ENCODE measurements at places on chromosomes 11 and 22.

GRCh38 chr11:12454782-12455181 lies 77.4 kb downstream of the PARVA start:
- no peak for DNase-seq

- no peak for DNase-seq
Measured at GRCh38 chr22:39431216-39431801, 25.5 kb upstream of the MGAT3 start.

DNA sequence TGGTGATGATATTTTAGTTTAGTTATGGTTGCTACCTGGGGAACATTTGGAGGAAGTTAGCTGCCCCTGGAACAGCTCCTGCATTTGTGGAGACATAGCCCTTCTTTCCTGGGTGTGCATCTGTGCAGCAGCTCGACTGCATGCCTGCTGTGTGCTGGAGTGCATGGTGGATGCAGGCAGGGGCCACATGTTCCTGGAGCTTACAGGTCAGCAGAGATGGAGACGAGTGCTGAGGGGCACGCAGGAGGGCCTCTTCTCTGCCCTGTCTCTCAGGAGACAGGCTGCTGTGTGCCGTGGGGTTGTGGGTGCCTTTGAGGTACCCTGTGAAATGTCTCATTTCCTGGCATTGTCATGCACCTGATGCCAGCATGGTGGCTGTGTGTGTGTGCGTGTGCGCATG lies 87.5 kb downstream of the TBC1D22A start:
- no peak for DNase-seq

- DNase-seq = no peak
Measured at GRCh38 chr11:32023370-32024305, 67.2 kb upstream of the RCN1 start.

DNA sequence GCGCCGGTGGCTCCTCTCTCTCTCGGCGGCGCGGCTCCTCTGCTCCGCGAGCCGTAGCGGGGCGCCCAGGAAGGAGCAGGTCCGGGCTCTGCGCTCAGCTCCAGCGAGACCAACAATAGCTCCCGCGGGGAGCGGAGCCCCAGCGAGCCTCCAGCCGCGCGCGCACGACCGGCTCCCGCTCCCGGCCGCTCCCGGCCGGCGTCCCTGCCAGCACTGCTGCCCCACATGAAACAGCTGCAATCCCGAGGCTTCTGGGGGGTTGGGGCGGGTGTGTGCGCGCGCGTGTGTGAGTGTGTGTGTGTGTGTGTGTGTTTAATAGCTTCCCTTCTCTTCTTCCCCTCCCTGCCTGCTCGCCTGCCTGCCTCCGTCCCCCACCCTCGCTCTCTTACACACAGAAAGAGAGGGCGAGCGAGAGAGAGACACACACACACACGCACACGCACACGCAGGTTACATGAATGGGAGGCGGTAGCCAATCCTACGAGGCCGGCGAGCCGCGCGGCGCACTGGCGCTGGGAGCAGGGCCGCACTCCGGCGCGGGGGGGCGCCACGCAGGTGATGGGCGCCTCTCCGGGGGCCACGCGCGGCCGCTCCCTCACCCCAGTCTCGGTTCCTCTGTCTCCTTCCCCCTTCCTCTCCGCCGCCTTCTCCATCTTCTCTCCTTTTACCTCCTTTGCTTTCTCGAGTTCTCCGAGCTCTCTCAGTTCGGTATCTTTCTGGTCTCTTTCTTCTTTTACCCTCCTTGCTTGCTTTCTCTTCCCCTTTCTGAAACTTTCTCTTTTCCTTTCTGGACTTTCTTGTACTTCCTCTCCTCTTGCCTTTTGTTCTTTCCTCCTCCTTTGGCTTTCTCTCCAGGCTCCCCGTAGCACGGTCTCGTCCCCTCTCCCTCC lies at the start of gene TENM4:
TENM4 (minus strand) TSS at position 460 of the 890 bp plus-strand sequence. CDS start 371,086 bp downstream, outside the sequence.
- DNase-seq = peak; percentile 1

DNA sequence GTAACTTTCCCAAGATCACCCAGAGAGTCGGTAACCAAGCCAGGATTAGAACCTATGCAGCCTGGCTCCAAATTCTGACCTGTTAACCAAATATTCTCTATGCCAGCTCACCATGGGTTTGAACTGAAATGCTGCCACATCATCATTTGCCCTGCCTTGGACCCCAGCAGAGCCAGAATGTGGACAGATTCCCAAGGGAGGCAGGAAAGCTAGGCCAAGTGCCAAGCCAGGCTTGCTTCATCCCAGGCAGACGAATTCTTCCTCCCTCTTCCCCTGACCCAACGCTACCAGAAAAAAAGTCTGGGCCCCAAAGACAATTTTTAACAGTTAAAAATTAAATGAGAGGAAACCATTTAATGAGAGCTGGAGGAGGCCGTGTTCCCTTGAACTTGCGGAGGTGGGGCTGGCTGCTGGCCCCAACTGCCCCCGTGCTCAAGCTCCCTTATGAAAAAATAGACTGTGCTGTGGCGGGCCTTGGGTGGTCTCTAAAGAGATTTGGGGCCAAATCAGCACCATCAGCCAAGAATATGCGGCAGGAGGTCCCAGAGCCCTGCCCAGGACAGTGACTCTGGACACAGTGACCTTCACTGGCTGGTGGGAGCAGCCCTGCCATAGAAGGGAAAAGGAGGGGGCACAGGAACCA lies 184.1 kb upstream of the SYT13 start:
- DNase-seq = no peak

All from CD4-positive, alpha-beta T cell treated with Interleukin-12 subunit alpha and Interleukin-12 subunit beta, for 1 hour (primary cell).